Fibroblast of the conjunctiva (primary cell): ENCODE measurements at places on chromosomes 11 and 22.

DNA sequence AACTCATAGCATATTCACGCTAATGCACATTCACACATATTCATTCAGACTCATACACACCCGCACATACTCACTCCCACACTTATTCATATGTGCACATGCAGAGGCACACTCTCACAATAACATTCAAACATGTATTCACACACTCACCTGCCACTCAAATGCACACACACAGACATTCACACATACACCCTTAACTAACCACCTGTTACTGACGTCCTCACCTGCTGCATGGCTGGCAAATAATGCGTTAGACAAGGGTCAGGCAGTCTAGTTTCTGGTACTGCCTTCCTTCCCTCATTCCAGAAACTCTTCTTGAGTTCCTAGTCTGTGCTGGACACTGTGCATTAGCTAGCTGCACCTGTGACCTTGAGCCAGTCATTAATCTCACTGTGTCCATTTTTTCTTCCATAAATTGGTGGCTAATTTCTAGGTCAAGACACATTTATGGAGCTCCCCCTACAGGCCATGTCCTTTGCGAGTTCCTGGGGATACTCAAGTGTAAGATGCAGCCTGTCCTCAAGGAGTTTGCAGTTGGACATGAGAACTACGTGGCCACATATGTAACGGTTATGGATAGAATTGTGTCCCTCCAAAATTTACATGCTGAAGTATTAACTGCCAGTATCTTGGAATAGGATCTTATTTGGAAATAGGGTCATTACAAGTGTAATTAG lies 34.5 kb upstream of the SEZ6L start:
- no peak for DNase-seq

DNA sequence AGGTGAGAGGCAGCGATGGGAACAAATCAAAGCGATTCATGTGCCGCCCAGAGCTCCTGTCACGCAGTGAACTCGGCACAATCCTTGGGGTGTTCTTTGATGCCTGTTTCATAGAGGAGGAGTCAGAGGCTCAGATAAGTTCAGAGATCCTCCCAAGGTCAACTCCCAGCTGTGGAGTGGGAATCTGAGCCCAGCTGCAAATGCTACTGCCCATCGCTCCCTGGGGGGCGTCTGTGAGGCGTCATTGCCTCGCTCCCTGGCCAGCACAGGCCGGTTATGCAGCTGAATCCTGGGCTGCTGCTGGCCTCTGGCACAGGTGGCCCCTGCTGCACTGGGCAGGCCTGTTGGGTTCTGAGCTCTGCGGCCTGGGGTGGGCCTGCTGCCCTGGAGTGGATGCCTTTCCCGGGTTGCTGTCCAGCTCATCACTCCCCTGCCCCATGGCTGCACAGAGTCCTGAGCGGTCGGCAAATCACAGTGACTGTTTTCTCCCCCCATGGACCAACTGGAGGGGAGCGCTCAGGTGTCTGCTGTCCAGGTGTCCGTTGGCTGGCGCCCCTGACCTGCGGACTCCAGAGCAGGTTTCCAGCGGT lies 36.3 kb upstream of the SHISAL1 start:
- no peak for DNase-seq

DNA sequence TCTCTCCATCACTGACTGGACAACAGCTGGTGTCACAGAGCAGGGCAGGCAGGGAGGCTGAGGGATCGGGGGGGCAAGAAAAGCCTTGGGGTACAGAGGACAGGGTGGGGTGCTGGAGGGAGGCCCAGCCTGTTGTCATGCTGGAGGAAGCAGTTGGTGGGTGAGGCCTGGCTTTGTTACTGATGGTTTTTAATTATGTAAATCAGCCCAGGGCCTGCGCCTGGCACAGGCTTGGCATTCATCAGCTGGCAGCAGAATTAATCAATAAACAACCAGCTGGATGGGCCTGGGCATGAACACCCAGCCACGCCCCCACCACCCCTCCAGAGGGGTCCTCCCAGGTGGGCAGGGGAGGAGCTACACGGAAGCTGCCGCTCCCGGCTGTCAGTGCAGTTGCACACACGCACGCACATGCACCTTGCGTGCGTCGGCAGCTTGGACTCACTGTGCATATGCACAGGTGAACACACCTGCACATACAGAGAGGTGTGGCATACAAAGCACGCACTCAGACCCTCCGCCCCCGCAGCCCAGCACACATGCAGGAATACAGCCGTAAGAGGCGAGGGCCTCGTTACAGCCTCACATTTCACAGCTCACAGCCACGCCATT lies 21.3 kb upstream of the ELFN2 start:
- DNase-seq: no peak

DNA sequence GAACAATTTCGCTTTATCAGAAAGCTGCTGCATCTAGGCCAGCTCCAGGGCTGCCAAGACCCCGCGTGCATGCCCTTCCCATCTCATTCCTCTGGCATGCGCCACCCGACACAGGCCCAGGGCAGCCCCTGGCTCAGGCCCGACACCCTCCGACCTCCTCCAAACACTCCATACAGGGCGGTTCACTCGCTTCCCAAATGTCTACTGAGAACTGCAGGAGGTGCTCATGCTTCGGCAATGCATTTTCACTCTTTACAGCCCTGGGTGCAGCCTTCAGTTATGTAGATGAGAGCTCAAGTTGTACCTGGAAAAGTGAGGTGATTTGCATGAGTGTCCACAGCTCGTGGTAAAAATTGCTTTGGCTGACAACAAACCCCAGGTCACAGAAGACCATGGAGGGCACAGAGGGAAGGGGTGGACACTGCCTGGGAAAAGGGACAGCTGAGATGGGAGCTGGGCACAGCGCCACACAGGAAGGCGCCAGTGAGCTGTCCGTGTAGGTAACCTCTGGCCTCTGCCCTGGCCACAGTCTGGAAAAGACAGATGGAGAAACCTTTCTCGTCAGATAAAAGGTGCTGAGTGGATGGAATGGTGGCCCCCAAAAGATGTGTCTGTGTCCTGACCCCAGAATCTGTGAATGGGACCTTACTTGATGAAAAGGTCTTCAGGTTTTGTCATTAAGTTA lies 1351.9 kb downstream of the BRD1 start:
- no peak for DNase-seq

GRCh38 chr11:69497221-69497787 lies 15.8 kb downstream of the LINC01488 start:
- peak; percentile 61 for DNase-seq

DNA sequence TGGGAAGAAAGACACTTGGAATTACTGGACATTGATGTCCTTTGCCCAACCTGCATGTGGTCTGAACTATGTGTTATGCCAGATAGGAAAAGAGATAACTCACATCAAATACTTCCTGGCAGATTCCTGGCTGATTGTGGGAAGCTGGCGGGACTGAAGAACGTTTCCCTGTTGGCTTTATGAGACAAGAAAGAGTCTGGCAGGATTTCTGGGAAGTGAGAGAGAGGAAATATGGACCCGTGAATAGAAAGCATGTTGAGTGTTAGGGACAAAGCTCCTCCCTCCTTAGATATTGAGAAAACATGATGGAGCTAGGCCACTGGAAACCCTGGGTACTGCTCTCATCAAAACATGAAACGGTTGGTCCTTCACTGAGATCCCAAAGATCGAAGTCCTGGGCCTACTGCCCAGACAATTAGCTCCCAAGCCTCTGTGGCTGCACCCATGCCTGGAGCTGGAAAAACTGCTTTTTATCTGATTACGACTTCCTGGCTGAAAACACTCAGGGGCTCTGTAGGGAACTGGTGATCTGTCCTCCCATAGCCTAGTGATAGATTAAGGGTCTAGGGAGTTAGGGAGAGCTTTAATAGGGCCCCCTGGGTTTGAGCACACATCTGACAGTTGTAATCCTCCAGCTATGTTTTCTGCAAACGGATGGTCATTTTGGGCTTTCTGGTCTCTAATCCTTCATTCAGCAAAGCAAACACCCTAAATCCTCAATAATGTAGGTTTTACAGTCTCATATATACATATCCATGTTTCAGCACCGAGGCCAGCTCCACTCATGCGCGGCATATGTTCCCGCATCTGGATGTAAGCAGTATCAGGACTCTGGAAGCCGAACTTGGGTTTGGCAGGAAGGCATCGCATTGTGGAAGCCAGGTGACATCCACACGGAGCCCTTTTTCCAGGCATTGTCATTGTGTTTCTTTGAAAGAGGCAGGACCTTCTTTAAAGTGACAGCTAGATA lies 6.1 kb upstream of the B3GAT1 start:
- no peak for DNase-seq

GRCh38 chr11:75323609-75324008 lies 27.9 kb downstream of the ARRB1 start:
- DNase-seq: no peak
